Head of caudate nucleus (tissue), 42 donors: ENCODE measurements at places on chromosomes 16 and 17.

GRCh38 chr16:86762095-86762494 is 183.7 kb downstream of the FOXL1 start:
- DNase-seq: no peak

GRCh38 chr17:64689106-64689505 is 27.0 kb upstream of the SMURF2 start:
- no peak for DNase-seq

DNA sequence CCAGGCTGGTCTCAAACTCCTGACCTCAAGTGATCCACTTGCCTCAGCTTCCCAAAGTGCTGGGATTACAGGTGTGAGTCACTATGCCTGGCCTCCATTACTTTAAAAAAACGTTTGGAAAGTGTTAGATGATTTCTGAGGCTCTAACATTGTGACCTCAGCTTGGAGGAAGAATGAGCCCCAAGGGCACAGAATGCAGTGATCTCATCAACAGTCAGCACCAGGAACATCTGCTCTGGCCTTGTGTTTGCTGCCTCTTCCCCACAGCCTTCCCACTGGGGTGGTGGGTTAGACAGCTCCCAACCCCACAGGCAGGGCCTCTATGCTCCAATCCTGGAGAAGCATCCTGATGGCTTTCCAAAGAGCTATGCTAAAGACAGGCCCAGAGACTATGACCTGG is 37.7 kb upstream of the SREBF1 start:
- DNase-seq: no peak

DNA sequence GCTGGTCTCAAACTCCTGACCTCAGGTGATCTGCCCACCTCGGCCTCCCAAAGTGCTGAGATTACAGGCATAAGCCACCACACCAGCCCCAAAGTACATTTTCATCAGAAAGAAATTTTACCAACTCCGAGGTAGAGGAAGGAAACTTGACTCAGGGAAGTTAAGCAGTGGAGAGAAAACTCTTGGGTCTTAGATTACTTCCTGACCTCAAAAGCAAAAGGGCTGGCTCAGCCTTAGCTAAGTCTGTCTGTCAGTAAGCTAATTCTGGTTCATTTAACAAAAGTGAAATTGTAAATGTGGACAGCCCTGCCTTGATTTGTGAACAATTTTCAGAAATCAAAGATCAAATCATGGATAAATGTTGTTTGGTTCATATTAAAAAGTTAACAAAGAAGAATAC is 30.6 kb downstream of the MAP2K6 start:
- no peak for DNase-seq
